ENCODE measurements at places on chromosomes 1 and 21. TPM values are rescaled to one million over a fixed set of nuclear protein-coding genes. Genes with fewer than 3 reads are reported as not detected.

MAP3K21 gene
- total RNA-seq, result 0.18 TPM

SLC1A7 gene
- not detected for total RNA-seq

TAL1 gene
- total RNA-seq, result 3.0 TPM

STUM gene
- total RNA-seq, result 4.7 TPM

DNA sequence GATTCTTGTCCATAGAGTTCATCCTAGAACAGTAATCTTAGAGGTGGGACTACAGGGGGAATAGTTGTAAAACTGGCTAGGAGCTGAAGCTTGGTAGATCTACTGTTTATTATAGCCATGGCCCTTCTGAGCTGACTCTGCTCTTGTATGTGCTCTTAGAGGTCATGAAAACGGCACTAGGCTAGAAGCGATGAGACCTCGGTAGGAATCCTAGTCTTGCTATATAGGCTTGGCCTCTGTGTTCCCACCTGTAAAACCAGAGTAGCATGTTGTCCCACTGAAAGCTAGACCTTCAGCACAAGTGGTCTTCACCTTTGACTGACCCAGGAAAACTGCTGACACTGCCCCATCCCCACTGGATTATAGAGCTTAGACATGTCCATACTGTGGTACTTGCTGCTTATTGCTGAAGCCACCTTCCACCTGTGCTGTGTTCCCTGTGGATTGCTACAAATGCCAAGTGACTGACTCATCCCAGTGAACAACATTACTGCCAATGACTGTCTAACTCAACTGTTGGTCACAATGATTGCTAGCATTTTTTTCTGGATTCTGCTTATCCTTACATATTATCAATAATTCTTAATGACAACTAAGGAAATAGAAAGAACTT lies 23.0 kb upstream of the PIGC start:
- DNase-seq, result no peak

- DNase-seq, result peak; percentile 79
These were observed 26.1 kb downstream of the UBE2T start for GRCh38 chr1:202315576-202316168.

GRCh38 chr1:151367658-151368392 lies 4.7 kb downstream of the SELENBP1 start:
- DNase-seq, result no peak

GRCh38 chr1:63868268-63868781 lies 94.5 kb downstream of the ROR1 start:
- DNase-seq, result no peak

NBPF19 gene
- total RNA-seq, result 14.9 TPM

- peak; percentile 45 for DNase-seq
These were observed 103.9 kb downstream of the EBNA1BP2 start for GRCh38 chr1:43067977-43068751.

DNA sequence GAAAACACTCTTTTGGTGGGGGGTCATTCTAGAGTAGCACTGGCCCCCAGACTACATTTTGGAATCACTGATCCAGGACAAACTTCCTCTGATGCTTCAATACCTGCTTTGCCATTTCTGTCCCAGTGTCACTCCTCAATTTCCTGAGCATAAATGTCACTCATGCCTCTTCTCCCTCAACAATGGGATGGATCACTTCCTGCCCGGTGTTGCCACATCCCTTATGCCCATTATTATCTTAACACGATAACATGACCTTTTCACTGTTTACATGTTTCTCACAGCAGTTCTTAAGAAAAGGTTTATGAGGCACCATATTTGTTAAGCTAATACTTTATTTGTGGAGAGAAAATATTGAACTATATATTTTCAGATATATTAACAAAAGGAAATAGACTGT lies 3.9 kb upstream of the ITLN1 start:
- DNase-seq, result no peak

DNA sequence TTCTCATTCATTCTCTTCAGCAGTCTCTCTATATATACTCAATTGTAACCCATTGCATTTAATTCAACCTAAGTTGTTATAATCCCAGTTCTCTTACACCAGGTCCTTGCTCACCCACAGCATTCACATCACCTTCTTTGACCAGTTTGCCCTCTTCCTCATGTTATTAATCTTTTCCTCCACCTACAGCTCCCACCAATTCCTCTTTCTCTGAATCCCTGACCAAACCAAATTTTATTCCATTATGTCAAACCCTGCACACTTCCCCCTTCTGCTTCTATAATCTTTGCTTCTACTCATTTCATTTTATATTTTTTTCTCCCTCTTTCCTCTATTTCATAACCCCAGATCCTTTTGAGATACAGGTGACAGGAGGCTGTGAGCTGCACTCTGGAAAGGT lies 1.4 kb downstream of the CD1A start:
- no peak for DNase-seq

FAM72C gene
- total RNA-seq, result 0.31 TPM

- no peak for DNase-seq
These were observed 95.9 kb upstream of the RUNX1 start for GRCh38 chr21:35144978-35145377.

HAO2 gene
- 0.13 TPM for total RNA-seq

DNA sequence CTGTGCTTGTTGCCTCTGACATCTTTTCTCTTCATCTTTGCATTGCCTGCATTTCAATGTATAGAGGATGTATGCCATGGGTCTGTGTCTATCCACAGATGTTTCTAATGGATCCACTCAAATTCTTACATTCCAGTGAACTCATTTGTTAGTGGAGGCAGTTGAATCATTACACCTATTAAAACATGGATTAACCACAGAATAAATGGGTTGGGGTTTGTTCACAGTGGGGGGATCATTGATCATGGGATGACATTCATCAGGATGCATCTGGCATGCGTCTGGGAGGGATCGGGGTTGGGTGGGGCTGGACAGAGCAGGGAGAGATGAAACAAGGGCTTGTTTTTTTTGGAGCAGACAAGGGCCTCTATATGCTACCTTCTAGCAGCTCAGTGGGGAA lies 182.5 kb downstream of the RHOU start:
- no peak for DNase-seq

GRCh38 chr1:111570781-111571181 lies 48.8 kb upstream of the RAP1A start:
- DNase-seq, result no peak

- DNase-seq, result no peak
These were observed 292.1 kb upstream of the RGS18 start for GRCh38 chr1:191866155-191866554.

- DNase-seq, result no peak
These were observed 790 bp upstream of the UTS2 start for GRCh38 chr1:7853684-7854026.

- no peak for DNase-seq
These were observed 50.9 kb downstream of the VANGL2 start for GRCh38 chr1:160451119-160451858.

SLC25A34 gene
- total RNA-seq, result 5.8 TPM

- DNase-seq, result no peak
These were observed 251.1 kb downstream of the CAMTA1 start for GRCh38 chr1:7036386-7036785.

DNA sequence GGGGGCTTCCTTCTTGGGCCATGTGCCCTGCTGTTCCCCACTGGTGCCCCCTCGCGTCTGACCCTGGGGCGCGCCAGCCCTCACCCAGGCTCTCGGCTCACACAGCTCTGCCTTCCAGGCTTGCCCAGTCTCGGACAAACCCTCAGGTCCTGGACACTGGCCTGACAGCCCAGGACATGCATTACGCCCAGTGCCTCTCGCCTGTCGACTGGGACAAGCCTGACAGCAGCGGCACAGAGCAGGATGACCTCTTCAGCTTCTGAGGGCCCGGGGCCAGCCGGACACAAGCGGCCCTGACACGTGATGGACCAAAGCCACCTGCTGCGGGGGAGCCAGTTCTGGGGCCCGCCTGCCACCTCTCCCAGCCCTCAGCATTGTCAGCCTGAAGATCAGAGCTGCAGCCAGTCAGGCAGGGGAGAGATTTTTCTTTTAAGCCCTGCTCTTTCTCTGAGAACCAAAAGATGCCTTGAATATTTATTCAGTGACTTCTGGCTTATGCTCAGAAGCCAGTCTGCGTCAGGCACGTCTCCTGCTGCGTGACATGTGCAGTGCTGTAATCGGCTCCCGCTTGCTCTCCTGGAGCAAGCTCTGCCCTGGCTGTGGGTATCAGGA lies 23.4 kb downstream of the LDLRAP1 start:
- DNase-seq, result peak; percentile 61

DNA sequence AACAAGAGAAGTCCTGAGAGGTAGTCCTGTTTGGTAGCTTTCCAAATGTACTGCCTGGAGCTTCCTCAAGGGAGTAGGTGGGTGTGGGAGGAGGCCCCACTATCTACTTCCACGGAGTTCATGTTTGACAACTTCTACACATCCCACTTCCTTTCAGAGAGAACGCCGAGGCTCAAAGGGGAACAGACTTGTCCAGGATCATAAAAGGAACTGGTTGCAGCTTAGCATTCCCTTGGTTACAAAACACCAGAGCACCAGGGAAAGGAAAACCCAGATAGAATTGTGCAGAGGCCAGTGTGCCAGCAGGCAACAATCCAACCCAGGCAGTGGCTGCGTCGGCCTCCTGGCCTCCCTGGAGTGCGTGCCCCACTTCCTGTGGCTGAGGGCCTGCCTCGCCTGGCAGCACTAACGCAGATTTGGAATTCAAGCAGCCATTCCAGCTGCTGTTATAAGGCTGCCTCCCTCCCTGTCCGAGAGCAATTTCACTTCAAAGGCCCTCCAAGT lies 4.2 kb upstream of the RAP1GAP start:
- DNase-seq, result peak; percentile 60

DOP1B gene
- 4.2 TPM for total RNA-seq

EDARADD gene
- total RNA-seq, result 0.18 TPM

GRCh38 chr1:46370214-46370633 lies 23.9 kb upstream of the FAAH start:
- peak; percentile 66 for DNase-seq

DNA sequence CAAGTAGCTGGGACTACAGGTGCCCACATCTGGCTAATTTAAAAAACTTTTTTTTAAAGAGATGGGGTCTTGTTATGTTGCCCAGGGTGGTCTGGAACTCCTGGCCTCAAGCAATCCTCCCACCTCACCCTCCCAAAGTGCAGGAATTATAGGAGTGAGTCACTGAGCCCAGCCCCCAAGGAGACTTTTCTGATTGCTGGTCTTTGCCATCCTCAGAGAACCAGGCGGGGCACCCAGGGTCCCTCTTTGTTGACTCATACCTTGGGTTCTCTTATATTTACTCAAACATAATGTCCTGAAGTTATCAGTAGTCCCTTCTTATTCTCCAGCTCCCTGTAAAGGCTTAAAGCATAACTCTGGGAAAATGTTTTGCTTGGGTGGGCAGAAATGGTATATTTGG lies 51.1 kb downstream of the KIF26B start:
- DNase-seq, result no peak

ZNF683 gene
- total RNA-seq, result not detected

DNA sequence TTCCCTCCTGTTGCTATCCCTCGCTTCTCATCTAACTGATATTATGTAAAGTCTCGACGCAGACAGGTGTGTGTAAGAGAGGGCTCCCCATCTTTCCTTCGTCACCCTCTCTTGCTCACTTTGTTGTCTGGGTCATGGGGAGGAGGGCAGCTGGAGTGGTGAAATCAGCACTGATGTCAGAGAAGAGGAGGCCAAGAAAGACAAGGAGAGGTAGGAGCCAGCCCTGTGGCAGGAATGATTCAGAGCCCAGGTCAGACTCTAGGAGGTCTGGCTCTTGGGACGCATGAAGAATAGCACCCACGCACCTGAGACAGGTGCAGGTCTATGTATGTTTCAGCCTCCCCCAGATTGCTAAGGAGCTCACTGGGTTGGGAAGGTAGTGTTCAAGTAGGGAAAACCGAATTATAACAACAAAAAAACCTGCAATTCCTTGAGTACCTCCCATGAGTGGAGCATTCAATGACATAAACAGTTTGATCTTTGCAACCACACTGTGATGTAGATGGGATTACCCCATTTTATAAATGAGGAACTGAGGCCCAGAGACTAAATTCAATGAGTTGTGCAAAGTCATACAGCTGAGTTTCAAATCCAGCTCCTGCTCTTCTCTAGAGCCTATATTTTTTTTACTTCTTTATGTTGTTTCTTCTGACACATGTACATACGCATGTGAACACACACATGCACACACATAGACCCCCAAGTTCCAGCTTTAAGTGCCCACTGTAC lies 10.4 kb downstream of the NUAK2 start:
- no peak for DNase-seq

HES2 gene
- total RNA-seq, result not detected

DNA sequence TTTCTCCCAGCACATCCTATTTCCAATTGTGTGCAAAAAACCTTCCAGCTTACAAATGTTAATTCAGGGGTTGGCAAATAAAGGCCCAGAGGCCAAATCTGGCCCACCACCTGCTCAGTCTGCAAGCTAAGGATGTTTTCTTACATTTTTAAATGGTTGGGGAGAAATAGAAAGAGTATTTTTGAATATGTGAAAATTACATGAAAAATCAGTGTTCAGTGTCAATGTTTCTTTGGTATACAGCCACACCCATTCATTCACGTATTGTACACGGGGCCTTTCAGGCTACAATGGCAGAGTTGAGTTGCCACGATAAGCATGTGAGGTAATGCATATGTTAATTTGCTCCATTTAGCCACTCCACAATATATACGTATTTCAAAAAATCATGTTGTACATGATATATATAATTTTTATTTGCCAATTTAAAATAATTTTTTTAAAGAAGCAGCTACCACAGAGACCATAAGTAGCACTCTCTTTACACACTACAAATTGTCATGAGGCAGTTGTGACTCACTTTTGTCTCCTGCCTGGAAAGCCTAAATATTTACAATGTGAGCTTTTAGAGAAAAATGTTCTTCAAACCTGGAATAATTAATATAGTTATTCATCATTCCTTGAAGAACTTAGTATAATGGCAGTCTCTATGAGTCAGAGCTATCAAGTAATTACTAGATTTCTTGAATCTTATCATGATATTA lies 189.6 kb downstream of the SMYD3 start:
- no peak for DNase-seq

DNA sequence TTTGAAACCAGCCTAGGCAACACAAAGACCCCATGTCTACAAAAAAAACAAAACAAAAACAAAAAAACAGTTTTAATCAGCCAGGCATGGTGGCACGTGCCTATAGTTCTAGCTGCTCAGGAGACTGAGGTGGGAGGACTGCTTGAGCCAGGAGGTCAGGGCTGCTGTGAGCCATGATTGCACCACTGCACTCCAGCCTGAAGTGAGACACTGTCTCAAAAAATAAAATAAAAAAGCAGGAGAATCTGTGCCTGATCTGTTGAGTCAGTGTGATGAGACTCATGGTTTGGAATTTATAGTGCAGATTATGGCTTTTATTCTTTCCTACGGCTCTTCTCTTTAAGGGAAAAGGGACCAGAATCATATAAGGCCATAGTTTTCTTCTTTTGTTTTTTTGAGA lies 16.5 kb downstream of the TRIT1 start:
- DNase-seq, result no peak

PTGS2 gene
- total RNA-seq, result 1.1 TPM

RIPK4 gene
- total RNA-seq, result 0.22 TPM

OR2W3 gene
- total RNA-seq, result 0.27 TPM

All from muscle of leg (tissue), 16 donors.